AG08395 (cell line): ENCODE measurements at places on chromosomes 1 and 21.

GRCh38 chr1:154957091-154957657, 1.3 kb upstream of the PBXIP1 start:
- DNase-seq: no peak

- no peak for DNase-seq
Measured at GRCh38 chr1:219549215-219549614, 63.7 kb downstream of the ZC3H11B start.

DNA sequence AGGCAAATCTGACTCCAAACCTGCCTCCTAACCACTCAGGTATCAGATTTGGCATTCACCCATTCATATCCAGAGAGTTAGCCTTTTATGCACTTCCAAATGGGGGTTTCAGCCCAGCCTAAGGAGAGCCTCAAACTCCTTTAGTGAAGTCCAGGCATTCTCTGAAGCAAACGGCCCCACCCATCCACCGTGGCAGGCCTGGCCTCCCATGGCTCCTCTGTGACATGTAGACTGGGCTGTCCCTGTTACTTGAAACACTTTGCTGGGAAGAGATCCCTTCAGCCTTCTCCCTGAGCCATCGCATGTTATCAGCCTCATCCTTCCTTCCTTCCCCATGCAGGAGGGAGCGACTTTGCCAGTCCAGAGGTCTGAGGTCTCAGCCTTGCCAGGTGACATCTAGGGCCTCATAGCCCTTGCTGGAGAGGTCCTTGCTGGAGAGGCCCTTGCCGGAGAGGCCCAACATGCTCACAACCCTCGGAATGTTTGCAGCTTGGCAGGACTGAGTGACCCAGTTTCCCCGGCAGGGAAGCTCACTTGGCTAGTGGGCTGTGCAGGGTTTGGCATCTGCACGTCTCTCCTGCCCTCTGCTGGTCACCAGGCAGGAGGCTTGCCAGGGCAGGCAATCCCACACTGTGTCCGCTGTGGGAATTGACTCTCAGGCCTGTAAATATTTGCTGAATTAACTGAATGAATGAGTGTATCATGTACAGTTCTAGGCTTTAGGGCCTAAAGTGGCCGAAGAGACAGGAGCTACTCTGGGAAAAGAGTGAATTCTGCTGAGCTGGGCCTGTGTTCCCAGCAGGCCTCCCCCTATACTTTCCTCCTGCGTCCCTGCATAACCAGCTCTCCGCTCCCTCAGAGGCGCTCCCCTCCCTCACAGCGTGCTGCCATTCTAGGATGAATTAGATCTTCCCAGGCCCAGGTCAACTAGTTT, 26.7 kb upstream of the RBM15 start:
- peak; percentile 87 for DNase-seq

DNA sequence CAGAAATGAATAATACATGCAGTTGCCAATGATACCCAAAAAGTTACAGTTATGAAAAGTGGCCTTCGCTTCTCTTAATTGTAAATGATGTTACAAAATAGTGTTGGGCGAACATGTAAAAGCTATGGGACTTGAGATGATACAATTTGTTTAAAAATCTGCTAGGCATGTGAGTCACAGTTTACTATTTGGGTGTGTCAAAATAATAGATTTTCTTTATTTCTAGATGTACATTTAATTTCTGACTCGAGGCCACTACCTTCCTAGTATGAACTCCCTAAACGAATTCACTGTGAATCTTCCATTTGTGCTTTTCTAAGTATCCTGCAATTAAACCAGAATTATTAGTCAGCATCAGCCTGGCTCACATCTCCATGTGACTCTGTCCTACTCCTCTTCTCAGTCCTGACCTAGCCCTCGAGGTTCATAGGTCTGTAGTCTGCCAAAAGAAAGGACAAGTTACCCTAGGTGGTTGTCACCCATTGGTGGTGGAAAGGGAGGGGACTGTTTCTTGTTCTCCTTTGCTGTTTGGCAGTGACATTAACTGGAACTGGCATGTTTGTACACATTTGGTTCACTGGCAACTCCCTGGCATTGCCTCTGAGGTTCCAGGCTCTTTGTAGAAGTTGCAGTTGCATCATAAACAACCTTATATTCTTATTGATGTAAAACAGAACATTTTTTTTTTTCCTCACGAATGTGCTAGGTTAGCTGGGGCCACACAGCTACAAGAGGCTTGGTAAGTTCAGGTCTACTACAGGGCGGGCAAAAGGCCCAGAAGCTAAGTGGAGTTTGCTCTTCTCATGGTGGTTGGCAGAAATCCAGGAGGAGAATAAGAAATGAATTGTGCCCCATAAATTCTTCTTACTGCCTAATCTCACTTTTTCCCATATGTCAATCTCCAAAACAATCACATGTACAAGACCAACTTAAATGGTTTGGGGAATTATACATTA, 746.5 kb upstream of the ADAMTS5 start:
- DNase-seq: no peak

DNA sequence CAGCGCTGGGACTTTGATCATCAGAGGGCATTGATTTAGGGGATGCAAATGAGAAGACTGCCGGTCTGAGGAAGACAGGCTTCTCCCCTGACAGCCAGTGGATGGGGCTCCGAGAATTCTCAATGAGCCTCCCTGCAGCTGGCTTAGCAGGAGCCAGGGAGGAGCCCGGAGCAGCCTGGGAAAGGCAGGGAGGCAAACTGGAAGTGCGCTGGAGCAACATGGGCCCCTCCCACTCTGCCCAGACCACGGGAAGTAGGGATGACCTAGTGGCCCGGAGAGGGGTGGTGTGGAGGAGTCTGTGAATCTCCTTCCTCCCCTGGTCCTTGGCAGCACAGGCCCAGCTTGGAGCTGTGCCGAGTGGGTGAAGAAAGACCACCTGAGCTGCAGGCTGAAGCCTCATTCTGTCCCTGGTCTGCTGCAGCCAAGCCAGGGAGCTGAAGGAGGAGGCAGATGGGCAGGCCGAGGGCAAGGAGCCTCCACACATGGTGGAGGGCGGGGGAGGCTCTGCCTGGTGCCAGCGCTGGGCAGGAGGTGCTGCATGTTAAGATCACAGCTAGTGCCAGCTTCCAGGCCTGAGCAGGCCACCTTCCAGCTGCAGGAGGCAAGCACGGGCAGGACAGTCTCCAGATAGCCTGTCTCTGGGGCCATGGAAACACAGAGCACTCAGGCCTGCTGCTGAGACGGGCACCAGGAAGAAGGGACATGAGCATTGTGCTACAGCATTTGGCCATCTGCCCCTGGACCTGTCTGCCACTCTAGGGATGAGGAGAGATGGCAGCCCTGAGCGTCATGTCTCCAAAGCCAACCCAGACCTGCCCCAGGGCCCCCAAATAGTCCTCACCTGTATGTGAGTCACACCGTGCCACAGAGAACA, 12.2 kb upstream of the CLSTN1 start:
- DNase-seq: peak; percentile 67

GRCh38 chr1:206706298-206706791, 21.6 kb downstream of the MAPKAPK2 start:
- peak; percentile 94 for DNase-seq

DNA sequence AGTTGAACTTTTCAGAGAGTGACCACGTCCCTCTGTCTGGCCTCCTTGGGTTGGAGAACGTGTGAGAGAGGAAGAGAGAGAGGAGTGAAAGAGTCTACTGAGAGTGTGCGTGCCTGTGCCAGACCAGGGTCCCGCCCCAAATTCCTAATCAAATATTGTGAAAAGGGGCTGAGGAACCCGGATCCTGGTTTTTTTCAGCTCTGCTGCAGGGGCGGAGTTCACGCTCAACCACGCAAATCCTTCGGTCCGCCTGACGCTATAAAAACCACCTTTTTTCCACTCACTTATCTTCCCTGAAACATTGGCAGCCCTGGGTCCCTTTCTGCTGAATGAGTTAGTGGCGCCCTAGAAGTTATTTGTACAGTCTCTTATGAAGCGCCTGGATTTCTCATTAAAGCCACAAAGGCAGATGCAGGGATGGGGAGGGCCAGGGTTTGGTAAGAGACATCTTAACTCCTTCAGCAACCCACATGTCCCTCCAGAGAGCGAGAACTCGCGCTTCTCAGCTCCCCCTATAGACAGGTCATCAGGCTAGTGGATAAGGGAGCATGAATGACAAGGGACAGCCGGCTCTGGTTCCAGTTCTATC, at the start of gene FMOD:
FMOD (minus strand) TSS at position 86 of the 589 bp plus-strand sequence. CDS start 2,852 bp downstream, outside the sequence.
- peak; percentile 70 for DNase-seq

- peak; percentile 6 for DNase-seq
Measured at GRCh38 chr1:240878631-240879030, 266.7 kb upstream of the GREM2 start.

GRCh38 chr1:115977499-115978258, 1.4 kb downstream of the SLC22A15 start:
- DNase-seq: peak; percentile 59

- no peak for DNase-seq
Measured at GRCh38 chr1:119912963-119913362, 16.6 kb upstream of the ADAM30 start.

- peak; percentile 80 for DNase-seq
Measured at GRCh38 chr1:115929881-115930280, 46.4 kb upstream of the SLC22A15 start.

DNA sequence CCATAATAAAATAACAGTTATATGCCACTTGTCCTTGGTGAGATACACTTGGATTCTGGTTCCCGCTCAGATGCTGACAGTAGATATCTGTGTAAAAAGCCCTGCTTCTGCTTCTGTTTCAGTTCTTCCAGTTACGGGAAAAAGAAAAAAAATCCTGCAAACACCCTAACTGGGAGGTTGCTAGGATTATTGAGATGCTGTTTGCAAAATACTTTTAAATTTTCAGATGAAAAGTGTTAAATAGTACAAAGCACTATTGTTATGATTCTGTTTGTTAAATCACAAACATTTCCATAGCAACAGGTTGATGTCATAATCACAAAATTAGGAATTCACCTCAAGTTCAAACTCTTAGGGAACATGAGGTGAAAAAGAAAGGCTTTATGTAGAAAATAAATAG, 232.3 kb downstream of the HMCN1 start:
- no peak for DNase-seq

DNA sequence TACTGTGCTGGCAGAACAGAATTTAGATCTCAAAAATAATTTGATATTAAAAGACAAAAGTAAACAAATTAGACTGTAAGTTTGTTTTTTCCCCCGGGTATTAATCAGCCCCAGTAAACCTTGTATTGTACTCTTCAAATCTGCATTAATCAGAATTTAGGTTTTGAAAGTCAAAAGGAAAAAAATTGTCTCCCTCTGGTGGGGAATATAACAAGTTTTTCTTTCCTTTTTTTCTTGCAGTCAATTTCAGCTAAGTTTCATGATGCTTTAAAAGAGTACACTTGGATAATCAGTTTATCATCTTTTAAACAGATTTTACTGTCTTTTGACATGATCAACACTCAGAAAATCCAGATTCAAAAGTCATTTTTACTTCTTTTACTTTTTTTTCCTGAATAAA, 134.5 kb upstream of the PKN2 start:
- no peak for DNase-seq

GRCh38 chr1:117370071-117370470, 2.8 kb downstream of the MAN1A2 start:
- no peak for DNase-seq

DNA sequence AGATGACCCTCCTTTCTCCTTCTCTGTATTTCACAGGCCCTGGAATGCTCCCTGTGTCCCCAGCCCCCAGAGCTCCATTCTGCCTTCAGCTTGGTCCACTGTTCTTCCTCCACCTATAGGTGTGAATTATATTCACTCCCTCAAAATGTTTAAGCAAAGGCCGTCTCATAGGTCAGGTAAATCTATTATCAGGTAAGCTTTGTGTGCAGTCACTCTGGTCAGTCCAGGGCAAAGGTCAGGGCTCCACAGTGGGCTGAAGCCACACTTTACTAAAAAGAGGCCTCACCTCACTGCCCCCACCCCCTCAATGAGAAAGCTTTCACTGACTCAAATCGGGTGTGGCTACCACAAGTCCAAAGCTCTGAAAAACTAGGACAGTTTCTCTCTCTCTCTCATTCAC, 65.9 kb downstream of the DNTTIP2 start:
- no peak for DNase-seq

DNA sequence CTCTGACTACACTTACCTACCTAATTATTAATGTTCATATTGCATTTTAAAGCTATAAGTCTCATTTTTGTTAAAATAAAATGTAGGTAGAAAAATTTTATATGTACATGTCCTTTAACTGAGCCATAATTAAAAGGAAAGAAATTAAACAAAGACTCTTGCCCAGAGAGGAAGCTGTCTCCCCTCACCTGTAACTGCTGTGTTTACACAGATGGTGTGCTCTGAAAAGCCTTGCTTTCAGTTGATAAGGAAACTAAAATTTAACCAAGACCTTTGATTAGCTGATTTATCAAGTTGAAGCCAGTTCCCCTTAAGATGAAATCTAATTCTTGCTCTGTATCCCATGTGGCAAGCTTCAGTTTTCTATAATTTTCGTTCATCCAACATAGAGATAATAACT, 213.5 kb downstream of the LYPLAL1 start:
- DNase-seq: no peak

DNA sequence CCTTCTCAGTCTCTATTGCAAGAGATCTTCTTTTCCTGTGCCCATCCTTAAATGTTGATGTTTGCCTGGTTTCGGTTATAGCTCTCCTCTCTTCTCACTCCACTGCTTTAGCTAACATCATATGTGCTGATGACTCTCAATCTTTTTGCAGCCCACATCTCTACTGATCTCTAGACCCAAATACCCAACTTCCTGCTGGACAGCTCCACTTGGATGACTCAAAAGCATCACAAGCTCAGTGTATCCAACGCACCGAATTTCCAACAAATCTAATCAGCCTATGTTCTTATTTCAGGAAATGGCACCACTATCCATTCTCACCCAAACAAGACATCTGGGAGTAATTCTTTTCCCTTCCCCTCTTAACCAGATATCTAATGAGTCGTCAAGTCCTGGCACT, 79.1 kb upstream of the ARTN start:
- DNase-seq: no peak

DNA sequence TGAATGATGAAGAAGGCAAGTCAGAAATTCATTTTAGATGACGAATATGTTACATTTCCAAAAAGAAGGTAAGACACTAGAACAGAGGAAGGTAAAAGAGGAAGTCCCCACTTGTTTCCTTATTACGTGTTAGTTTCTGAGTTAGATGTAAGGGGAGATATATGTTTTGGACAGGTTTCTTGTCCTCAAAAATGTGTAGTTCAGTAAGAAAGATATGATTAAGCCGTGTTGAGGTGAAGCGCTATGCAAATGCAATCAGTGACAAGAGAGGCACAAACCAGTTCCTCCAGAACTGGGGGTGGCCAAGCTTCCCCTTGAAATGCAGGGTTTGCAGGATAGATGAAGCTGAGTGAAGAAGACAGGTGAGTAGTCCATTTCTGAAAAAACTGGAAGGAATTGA, 293.3 kb upstream of the RUNX1 start:
- no peak for DNase-seq

DNA sequence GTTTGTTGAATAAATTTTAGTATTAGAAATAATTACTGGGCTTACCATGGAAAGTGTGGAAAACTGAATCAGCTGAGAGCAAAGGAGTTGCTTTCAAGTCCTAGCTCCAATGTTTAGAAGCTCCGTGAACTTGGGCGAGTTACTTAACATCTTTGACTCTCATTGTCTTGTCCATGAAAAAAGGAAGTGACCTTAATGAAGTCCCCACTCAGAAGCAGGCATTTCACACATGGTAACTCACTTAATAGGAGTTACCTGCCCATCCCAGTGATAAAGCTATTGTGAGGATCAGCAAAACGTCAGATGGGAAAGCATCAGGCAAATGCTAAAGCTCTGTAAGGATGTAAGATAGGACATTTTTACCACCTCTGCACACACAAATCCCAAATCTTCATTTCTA, 34.0 kb upstream of the GADD45A start:
- no peak for DNase-seq

- DNase-seq: peak; percentile 54
Measured at GRCh38 chr1:167599957-167600581, 30.0 kb upstream of the RCSD1 start.
